ENCODE measurements at places on chromosomes 11 and 22. TPM values are rescaled to one million over a fixed set of nuclear protein-coding genes. Genes with fewer than 3 reads are reported as not detected.
A peak's percentile ranks its signal among the peaks of the same experiment; 100 is the strongest.

DNA sequence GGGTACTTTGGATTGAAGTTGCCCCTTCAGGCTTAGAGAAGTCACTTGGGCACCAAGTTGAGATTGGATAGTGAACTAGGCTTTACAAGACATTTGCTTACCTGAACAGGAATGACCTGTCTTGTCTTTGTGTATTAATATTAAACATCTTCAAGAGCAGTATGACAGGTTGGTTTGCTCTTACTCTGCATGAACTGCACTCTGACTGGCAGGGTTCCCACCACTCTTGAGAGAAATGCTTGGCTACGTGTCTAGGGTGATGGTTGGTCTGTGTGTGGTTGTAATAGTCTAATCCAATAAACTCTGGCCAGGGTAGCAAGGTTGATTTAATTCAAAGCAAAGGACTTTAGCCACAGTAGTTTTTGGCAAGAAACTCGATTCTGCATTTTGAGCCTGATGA is 20.1 kb upstream of the SPTBN2 start:
- DNase-seq, result no peak

DNA sequence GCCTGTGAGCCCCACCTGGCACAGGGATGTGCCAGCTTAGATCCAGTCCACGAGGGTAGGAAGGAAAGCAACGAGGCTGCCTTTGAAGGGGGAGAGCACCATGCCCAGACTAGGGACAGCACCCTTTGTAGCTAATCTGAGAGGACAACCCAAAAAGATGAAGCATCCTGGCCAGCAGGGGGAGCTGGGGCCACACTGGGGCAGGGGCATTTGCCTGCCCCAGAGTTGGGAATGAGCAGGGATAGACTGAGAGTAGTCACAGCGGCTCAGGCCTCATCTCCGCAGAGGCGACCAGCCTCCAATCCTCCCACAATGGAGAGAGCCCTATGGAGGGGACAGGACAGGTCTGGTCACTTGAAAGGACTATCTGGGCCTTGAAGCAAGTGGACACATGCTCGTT is 16.4 kb downstream of the LMO1 start:
- no peak for DNase-seq

The IFITM10 gene
- 1.1 TPM for total RNA-seq

The MEI1 gene
- not detected for total RNA-seq

DNA sequence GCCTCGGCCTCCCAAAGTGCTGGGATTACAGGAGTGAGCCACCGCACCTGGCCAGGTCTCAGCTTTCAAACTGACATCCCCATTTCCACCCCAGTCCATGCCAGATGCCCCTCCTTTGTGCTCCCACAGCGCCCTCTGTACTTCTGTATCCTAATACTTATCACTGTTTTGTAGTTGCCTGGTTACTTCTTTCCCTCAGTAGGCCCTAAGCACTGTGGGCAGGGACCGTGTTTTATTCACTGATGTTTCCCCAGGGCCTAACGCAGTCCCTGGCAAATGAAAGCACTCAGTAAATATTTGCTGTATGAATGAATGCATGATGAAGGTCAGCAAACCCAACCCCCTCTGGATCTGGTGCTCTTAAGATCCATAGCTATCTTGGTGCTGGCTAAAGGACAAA is 2.2 kb upstream of the TRIM3 start:
- DNase-seq, result no peak

DNA sequence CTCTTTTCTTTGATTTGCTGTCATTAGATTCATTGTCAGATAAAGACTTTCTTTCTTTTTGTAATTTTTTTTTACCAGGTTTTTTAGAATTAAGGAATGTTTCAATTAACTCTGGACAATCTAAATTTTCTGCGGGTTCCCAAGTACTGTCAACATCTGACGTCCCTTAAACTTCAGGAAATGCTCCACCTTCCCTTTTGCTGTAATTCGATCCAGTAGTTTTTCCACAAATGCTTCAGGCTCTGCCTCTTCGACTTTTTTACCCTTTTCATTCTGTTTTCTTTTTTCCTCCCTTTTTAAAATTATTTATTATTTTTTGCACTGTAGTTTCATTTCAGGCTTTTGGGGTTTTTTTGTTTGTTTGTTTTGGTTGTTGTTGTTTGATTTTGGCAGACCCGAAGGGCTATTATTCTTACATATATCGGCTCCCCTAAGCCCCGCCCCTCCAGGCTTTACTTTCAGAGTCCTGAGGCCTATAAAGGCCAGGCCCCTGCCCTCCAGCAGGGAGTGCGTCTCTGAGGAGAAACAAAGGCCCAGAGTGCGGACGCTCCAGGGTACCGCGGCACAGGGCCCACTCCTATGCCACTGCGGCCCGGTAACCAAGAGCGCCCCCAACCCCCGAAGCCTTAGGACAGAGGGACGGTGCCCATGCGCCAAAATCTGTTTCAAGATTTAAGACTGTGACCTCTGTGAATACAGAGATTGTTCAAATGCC is 116.4 kb downstream of the TYR start:
- peak; percentile 46 for DNase-seq

GRCh38 chr11:115912484-115912945 is 408.3 kb upstream of the CADM1 start:
- no peak for DNase-seq

GRCh38 chr11:118883368-118884071 is at the start of gene CXCR5:
Gene CXCR5 (plus strand): TSS chr11:118883892. CDS start chr11:118883942, 50 bp downstream.
- DNase-seq, result no peak

GRCh38 chr11:27161071-27161470 is 120.5 kb downstream of the BBOX1 start:
- no peak for DNase-seq

The ZBTB16 gene
- 64.8 TPM for total RNA-seq

The TLCD5 gene
- 7.3 TPM for total RNA-seq

- DNase-seq, result no peak
These were observed 172.3 kb downstream of the AASDHPPT start for GRCh38 chr11:106249617-106250239.

DNA sequence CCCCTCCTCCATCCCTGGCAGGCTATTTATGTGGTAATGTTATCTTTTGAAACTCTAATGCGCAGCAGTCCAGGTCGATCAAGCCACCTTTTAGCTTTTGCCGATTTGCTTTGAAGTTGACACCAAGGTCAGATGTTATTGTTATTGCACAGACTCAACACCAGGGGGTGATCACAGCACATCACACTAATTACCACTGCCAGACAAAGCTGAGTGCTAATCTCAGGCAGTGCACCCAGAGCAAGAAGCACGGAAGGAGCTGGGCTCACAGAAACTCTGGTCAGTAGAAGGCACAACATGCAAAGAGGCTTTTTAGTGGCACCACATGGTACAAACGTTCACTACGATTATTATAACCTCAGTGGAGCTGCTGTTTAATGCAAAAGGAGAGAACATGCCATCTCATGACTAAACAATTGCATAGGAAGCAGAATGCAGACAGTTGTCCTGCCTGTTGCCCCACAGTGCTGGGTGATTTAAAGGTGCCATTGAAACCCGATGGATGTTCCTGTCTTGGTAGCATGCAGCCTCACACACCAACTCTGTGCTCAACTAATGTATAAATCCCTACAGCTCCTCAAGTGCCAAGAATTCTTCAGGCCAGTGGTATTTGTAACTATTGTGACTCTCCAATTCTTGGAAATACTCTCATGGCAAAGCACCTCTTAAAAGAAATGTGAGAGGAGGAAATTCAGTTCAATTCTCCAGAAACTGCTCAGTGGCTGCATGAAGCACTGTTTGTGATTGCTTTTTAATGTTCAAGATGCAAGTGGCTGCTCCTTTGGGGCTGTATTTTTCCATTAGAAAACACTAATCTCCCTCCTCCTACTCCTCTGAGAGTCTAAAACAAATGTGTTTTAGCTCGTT is 353.9 kb upstream of the DDI1 start:
- DNase-seq, result peak; percentile 46

GRCh38 chr11:15117751-15118150 is 3.0 kb downstream of the INSC start:
- DNase-seq, result no peak

GRCh38 chr11:102546923-102547471 is 16.4 kb upstream of the MMP7 start:
- DNase-seq, result no peak

The DUSP18 gene
- 2.2 TPM for total RNA-seq

- no peak for DNase-seq
These were observed 12.8 kb downstream of the AP1B1 start for GRCh38 chr22:29375398-29376076.

DNA sequence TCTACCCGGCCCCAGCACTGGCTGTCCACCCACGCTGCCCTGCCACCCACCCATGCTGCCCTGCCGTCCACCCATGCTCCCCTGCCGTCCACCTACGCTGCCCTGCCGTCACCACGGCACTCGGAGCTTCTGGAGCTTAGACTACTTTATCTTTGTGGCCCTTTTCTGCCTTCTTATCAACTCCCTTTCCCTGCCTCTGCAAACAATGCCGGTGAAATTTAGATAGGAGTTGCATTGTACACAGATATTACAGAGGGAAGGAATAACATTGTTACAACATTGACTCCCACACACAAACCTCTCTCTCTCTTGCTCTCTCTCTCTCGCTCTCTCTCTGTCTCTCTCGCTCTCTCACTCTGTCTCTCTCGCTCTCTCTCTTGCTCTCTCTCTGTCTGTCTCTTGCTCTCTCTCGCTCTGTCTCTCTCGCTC is 33.7 kb upstream of the BRSK2 start:
- no peak for DNase-seq

The MPZL3 gene
- total RNA-seq, result 1.8 TPM

DNA sequence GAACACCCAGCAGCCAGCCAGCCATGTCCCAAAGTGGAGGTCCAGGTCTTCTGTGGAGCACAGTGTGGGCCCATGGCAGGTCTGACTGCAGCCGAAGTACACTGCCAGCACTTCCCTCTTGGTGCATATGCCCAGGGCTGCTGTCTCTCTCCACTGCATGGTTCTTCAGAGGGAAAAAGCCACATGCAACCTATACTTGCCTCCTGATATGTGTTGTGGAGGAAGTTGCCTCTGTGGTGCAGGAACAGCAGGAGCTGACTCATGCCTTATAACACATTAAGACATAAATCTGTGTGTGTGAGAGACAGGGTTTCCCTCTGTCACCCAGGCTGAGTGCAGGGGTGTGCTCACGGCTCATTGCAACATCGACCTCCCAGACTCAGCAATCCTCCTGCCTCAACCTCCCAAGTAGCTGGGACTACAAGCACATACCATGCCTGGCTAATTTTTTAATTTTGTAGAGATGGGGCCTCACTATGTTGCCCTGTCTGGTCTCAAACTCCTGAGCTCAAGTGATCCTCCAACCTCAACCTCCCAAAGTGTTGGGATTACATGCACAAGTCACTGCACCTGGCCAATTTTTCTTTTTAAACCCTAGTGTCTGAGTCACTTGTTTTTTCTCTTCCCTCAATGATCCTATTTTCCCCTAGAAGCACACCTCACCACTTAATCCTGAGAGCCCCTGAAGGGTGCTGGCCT is 98.8 kb downstream of the MPPED2 start:
- peak; percentile 42 for DNase-seq

DNA sequence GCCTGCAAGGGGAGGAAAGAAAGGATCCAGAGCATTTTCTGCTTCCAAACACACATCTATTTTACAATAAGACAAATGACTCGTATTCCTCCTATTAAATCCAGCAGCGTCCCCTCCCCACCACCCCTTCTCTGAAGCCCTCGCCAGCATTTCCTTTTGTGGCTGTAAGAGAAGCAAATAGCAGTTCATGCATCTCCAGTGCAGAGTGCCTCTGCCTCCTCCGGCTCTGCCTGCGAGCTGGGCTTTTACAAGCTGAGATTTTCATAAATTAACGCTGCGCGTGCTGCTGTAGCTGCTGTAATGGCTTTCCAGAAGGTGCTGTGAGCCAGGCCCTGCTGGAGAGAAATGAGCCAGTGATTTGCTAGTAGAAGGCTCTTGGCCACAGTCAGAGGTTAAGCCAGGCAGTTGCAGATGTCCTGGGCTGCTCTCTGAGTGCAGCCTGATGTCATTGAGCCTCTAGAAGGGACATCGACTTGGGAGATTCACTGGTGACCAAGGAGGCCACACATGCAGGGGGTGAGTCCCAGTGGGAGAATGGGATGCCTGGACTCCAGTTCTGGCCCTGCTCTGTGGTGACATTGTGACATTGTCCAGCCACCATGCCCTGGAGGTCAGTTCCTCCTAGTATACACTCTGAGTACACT is 134.5 kb upstream of the NAV2 start:
- DNase-seq, result peak; percentile 66

GRCh38 chr11:128695539-128696221 is 1.8 kb downstream of the FLI1 start:
- peak; percentile 56 for DNase-seq

DNA sequence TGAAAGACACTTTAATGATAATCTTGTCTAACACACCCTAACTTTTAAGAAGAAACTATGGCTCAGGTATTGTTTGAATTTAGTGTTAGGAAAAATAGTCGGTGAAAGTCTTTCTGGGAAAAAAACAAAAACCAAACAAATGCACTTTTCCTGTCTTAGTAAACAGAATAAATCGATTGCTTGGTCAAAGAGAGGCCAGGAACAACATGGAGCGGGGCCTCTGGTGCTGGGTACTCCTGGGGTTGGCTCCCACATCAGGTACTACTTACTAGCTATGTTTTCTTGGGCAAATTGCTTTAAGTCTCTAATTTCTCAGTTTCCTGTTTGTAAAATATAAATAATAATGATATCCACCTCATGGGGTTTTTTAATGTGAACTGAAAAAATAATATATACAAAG is 46.8 kb downstream of the NAV2 start:
- DNase-seq, result no peak

DNA sequence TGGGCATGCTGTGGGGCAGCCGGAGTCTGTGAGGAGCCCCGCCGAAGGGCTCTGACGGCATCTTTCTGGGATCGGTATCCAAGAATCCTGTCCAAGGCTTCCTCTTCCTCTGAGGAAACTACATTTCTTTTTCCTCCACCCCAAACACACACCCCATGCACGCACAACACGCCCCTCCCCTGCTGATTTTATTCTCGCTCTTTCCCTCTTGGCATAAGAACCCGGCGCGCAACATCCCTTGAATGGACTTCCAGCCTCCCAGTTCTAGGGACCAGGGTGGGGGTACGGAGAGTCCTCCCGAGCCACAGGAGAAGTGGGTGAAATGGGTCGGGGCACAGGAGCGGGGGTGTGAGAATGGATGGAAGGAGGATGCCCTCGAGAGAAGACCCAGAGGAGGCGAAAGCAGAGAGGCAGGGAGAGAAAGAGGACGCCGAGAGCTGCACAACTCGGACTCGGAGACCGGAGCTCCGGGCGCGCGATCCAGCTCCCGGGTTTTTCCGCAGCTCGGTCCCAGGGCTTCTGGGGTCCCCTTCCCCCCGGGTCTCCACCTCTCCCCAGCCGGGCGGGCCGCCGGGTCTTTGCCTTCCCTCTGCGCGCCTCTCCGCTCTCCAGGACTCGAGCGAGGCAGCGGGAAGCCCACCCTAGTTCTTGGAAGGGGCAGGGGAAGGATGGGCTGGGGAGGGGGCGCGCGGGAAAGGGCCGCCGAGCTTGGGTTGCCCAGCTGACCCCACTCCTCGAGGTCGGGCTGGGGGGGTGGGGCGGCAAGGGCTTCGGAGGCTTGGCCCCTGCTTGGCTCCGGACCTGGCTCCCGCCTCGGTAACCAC is 1.5 kb upstream of the LARGE1 start:
- peak; percentile 75 for DNase-seq

- no peak for DNase-seq
These were observed 34.7 kb downstream of the USP47 start for GRCh38 chr11:11876458-11876857.

The DDX25 gene
- not detected for total RNA-seq

GRCh38 chr11:100190395-100190794 is 496.7 kb upstream of the ARHGAP42 start:
- no peak for DNase-seq

The PIK3IP1 gene
- total RNA-seq, result 10.4 TPM

The INCENP gene
- total RNA-seq, result 10.3 TPM

Data from Right ventricle myocardium superior (tissue), 1 donor.